ENCODE measurements at places on chromosomes 1 and 21.

- no peak for DNase-seq
Measured at GRCh38 chr21:46286648-46287002, 483 bp downstream of the YBEY start.

- no peak for DNase-seq
Measured at GRCh38 chr1:53316766-53317581, 10.9 kb downstream of the LRP8 start.

GRCh38 chr1:46394108-46394871 lies at the start of gene FAAH:
Gene FAAH, plus strand, starts transcription at chr1:46394317. Its CDS starts 32 bp downstream, at chr1:46394349.
- no peak for DNase-seq

DNA sequence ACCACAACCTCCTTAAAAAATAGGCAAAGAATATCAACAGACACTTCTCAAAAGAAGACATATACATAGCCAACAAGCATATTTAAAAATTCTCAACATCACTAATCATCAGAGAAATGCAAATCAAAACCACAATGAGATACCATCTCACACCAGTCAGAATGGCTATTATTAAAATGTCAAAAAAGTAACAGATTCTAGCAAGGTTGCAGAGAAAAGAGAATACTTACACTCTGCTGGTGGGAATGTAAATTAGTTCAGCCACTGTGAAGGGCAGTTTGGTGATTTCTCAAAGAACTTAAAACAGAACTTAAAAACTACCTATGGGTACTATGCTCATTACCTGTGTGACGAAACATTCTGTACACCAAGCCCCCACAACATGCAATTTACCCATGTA lies 20.7 kb downstream of the CD1B start:
- DNase-seq, result no peak

- DNase-seq, result no peak
Measured at GRCh38 chr1:164137273-164137925, 421.6 kb upstream of the PBX1 start.

DNA sequence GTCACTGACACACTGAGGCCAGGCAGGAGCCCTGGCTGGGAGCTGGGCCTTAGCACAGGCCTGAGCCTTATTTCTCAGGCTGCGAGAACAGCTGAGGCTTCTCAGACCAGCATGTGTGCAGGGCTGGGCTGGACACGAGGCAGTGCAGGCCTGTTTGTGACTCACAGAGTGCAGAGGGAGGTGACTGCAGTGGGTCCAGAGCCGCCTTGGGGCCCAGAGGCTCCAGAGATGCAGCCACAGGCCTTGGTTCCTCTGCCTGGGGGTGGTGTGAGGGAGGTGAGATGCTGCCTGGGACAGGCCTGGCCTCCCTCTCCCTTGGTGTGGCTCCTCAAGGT lies 61.2 kb upstream of the ETV3 start:
- no peak for DNase-seq

DNA sequence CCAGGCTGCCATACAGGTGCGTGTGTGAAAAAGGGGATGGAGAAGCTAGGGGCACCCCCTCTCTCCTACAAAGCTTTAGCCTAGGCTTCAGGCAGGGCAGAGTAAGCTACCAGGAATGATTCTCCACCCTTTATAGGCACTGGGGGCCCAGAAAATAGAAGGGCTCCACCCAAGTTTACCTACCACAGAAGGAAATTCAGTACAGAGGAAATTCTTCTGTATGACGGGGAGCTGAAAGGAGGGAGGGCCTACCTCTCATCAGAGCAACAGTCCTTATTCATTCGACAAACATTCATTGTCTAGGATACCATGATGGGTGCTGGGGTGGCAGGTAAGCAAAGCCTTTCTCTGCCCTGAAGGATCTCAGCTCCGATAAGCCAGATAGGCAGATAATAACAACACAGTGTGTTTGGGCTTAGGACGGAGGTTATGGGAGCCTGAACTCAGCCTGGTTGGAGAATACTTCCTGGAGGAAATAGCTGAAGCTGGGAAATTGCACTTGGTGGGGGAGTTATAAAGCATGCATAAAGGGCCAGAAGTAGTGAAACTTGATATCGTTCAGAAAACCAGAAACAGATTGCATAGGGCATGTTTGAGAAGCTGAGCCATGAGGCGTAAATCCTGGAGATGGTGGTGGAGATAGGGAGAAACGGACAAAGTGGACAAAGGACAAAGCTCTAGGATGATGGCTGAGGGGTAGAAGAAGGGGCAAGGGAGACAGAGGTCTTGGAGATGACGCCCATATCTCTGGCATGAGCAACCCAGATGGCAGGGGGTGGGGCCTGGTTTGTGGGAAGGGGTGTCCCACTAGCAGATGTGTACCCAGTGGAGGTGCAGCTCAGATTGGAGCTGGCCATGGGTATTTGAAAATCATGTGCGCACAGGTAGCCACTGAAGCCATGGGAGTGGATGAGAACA lies 5.3 kb upstream of the P3R3URF start:
- no peak for DNase-seq

GRCh38 chr1:211653293-211653692 lies 22.1 kb downstream of the NEK2 start:
- no peak for DNase-seq

DNA sequence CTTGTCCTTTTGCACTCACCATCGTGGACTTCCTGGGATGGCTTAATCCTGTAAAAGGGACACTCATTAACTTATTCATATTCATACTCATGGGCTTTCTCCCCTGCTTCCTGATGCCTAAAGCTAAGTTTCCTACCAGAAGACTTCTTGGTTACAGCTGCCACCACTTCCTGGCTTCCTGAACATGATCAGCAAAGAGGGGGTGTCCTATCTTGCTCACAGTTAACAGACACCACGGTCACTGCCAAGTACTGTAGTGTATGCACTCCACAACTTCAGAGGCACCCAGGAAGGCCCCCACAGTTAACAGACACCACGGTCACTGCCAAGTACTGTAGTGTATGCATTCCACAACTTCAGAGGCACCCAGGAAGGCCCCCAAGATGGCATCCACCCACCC lies 177.8 kb downstream of the SIPA1L2 start:
- no peak for DNase-seq

DNA sequence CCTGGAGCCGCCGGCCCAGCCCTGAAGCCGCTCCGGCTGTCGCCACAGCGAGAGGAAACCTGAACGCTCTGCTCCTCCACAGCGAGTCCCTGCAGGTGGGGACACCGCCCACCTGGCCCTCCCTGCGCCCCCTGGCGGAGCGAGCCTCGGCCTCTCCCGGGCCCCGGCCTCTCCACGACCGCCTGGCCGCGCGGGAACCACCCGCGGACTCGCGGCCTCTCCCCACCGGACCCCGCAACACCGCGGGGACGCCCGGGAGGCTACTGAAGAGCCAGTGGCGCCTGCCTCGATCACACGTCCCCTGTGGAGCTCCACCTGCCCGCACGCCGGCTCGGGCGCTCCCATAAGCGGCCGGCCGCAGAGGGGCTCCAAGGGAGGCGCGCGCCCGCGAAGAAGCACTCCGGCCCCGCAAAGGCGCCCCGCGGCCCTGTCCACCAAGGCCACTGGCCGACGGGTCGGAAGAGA lies 109.6 kb downstream of the KCNN3 start:
- peak; percentile 88 for DNase-seq

DNA sequence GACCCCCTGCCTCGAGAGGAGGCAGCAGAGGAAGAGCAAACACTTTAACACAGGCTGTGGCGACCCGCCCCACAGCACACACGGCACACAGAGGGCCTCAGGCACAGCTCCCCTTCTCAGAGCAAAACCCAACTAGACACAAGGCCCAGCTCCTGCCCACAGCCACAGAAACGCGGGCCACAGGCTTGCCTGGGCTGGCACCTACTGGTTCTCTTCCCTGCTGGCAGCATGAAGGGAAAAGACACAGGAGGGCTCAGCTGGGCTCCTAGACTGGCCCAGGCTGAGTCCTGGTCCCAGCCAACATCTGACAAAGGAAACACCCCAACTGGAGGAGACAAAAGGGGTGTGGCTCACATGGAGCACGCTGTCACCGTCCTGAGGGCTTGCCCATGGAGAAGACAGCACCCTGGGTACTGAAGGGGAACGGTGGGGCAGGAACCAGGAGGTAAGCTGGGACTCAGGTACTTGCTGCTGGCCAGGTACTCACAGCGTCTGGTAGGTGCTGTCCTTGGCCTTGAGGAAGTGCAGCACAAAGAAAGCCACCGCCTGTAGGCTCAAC lies 3.5 kb downstream of the CD164L2 start:
- no peak for DNase-seq

Data from GM10248 (cell line).